ENCODE measurements at places on chromosomes 7 and 10.

- no peak for DNase-seq
These were observed 4.3 kb upstream of the ABCC2 start for GRCh38 chr10:99777918-99778714.

DNA sequence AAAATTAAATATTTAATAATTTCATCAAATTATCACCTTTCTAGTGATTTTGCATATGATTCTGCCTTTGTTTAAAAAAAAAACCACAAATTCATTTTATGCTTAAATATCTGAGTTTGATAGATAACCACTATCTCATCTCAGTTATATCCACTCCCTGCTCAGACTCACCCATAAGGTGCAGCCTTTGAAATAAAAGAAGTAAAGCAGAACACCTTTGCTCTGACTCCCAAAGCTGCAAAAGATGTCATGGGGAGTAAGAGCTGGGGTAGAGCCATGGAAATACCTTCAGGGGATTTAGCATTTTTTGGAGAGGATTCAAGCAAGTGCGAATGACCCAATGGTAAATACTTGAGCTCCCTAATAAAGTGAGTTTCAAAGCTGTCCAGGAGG lies 15.1 kb upstream of the CYP3A5 start:
- no peak for DNase-seq

- DNase-seq: no peak
These were observed 66.7 kb upstream of the FAM20C start for GRCh38 chr7:125661-126060.

GRCh38 chr7:142854372-142855113 lies at the start of gene EPHB6:
Gene EPHB6 (plus strand): TSS chr7:142855076. CDS start chr7:142863228, 8,152 bp downstream.
- DNase-seq: peak; percentile 61

DNA sequence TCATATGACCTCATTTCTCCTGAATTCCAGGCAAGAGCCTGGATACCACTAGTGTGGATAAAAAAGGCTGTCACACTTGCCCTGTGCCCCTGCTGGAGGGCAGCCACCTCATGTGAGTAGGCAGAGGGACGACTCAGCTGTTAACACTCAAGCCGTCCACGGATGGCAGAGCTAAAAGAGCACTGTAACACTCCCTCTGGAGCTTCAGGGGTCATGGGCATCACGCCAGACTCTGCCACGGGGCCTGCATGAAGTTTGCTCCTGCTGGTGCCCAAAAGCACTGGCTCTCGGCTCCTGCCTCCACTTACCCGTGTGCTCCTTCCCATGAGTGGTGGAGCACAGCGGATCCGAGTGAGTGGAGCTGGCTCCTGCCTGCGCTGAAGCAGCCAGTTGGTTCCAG lies 919.8 kb upstream of the C7orf33 start:
- no peak for DNase-seq

- no peak for DNase-seq
These were observed 28.5 kb downstream of the CYP3A5 start for GRCh38 chr7:99651290-99651689.

DNA sequence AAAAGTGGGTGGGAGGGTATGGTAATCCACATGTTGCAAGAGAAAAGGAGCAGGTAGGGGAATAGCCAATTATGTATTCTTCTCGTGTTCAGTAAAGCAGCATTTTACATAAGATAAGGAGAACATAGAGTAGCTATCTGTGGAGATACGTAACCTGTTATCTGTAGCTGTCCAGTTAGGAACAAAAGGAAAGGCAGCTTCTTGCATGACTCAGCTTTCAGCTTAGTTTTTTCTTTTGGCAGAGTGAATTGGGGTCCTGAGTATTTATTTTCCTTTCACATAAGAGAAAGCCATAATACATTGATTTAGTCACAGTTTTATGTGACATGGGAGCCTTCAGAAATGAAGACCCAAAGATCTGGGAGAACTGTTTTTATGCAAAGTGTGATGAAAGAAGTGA lies 116.7 kb upstream of the IMMP2L start:
- DNase-seq: no peak

DNA sequence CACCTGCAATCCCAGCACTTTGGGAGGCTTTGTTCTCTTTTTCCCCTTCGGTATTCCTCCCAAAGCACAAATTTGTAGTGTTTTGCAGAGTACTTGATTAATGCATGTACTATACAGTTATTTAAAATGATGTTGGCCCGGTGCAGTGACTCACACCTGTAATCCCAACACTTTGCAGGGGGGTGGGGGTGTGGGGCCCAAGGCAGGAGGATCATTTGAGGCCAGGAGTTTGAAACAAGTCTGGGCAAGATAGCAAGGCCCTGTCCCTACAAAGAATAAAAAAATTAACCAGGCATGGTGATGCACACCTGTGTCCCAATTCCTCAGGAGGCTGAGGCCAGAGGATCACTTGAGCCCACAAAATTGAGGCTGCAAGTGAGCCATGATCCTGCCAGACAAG lies 26.8 kb upstream of the FOXK1 start:
- no peak for DNase-seq
